Hepatocyte (in vitro differentiated cells): ENCODE measurements at places on chromosomes 13 and 19.

- no peak for DNase-seq
These were observed 22.8 kb downstream of the DCLK1 start for GRCh38 chr13:36108342-36108741.

- no peak for DNase-seq
These were observed 8.3 kb upstream of the ONECUT3 start for GRCh38 chr19:1744822-1745563.

GRCh38 chr13:98584668-98585397 lies 7.9 kb upstream of the STK24 start:
- no peak for DNase-seq

GRCh38 chr13:80010286-80010831 lies 330.6 kb downstream of the SPRY2 start:
- DNase-seq = no peak

- peak; percentile 44 for DNase-seq
These were observed 37.6 kb upstream of the C1QTNF9 start for GRCh38 chr13:24271601-24272451.

GRCh38 chr13:85243831-85244230 lies 555.4 kb downstream of the SLITRK6 start:
- no peak for DNase-seq

GRCh38 chr13:110409581-110409992 lies 102.5 kb downstream of the COL4A2 start:
- DNase-seq = no peak

DNA sequence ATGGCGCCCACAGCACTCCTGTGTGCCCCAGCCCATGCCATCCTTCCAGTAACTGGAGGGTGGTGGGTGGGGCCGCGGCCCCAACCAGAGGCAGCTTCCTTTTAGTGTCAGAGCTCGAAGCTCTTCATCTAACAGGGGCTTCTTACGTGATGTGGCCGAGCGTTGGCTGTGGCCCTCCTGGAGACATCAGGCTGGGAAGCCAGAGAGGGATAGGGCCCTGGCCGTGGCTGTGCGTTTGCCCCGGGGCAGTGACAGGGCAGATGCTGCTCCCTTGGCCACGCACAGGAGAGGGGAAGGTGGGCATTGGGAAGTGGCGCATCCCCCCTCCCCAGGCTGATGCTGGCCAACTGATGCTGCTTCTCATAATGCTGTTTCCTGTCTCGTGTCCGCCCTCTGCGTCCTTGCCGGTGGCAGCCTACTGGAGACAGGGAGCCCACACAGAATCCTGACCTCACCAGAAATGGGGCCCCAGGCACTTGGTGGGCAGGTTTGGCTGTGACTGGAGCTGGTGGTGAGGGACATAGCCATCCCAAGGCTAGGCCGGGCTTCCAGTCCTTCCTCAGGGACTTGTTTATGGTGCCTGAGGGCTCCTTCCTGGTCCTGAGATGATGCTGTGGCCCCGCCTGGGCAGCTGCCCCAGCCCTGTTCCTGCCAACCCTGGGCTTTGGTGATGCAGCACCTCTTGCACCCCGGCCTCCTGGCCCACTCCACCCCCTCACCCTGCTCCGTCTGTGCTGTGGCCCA lies 34.3 kb downstream of the ATP4B start:
- DNase-seq = no peak

DNA sequence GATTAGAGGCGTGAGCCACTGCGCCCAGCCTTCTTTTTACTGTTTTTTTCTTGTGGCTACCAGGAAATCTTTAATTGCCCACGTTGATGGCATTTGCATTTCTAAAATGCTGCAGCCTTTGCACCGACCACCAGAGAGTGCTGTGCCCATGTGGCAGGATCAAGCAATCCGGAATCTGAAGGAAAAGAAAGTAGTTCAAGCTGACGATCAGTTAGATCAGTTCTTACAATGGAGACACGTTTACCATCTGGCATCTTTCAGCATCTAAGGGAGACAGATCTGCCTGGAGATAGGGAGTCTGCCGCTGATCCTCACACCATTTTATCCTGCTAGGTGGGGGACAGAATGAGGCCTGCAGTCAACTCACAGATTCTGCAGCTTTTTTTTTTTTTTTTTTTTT lies 19.9 kb downstream of the TINCR start:
- peak; percentile 38 for DNase-seq

GRCh38 chr19:16336571-16336970 lies 11.9 kb downstream of the KLF2 start:
- DNase-seq = no peak

DNA sequence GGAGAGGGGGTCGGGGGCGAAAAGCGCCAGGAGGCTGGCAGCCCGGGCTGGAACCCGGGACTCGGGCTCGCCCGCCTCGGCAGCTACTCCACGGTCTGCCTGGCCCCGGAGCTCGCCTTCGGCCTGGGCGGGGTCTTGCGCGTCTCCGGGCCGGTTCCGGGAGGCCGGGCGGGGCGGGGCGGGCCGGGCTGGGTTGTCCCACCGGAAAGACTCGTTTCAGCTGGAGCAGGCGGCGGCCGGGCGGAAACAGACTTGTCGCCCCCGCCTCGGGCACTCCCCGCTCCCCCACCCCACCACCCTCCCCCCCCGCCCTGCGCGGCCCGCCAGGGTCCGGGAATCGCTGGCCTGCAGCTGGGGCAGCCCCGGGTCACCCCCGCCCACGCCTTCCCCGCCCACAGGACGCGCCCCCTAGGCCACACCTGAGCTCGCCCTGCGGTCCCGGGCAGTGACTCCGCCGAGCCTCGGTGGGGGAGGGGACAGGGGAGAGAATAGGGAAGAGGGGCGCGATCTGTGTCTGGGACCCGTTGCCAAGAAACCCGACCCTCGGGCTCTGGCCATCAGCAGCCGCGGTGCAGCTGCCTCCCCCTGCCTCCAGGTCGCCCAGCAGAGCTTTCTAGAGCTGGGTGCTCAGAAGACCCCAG lies 109.4 kb downstream of the KCTD15 start:
- peak; percentile 75 for DNase-seq

DNA sequence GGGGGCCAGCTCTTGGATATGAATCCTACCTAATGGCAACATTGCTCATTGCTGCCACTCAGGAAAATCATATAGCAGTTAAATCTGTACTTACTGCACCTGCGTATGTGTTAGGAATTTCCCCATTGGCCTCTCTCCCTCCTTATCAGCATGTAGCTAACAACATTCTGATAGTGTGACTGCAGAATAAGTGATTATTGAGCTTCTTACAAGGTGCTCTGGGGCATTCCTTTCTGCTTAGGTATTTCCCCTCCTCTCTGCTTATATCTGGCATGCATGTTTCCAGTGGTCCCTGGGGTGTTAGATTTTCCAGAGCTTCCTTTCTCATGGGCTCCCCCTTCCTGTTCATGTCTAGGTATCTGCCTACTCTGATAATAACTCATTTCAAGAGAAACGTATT lies 414.1 kb upstream of the SLITRK1 start:
- peak; percentile 42 for DNase-seq

DNA sequence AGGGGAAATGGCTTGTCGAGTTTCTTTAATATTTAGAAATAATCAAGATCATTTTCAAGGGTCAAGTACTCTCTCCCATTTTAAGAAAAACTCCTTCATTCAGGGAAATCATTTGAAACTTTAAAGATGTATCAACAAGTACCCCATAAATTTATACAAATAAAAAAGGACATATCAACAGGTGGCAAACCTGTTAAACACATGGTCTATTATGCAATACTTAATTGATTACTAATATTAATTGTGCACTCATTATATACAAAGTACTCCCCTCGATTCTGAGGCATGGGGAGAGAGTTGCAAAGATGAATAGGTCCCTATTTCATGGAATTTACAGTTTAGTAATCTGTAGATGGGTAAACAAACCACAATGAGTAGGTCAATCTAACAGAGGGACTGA lies 2.1 kb upstream of the LRCH1 start:
- no peak for DNase-seq

GRCh38 chr19:51473009-51473707 lies 5.2 kb upstream of the CEACAM18 start:
- peak; percentile 80 for DNase-seq

- no peak for DNase-seq
These were observed 69.7 kb downstream of the PIBF1 start for GRCh38 chr13:72851678-72852014.

- DNase-seq = peak; percentile 32
These were observed 12.0 kb downstream of the LPAR6 start for GRCh38 chr13:48400850-48401291.

DNA sequence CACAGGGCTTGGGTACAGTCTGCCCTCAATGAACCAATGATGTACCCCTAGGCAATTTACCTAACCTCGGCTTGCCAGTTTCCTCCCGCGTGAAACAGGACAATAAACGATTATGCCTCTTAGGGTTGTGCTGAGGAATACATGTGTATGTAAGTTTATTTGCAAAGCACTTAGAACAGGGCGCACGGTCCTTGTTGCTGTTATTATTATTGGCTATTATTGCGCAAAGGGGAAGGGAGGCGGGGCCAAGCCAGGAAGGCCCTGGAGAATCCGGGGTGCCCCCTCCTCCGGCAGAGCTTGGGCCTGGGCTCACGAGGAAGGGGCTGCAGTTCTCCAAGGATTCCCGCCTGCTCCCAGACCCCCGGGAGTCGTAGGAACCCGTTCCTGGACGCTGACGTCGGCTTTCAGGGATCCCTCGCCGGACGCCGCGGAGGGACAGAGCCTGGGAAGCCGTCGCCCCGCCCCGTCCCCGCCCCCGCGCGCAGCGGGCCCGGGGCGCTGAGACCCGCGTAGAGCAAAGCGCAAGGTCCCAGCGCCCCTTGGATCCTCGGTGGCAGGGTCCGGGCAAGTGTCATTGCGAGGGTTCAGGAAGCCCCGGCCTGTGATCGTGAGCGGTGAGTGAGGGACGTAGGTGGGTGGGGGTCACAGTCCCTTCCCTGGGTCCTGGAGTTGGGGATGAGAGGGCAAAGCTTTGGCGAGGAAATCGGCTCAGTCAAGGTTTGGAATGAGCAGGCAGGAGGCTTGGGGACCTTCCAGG lies at the start of gene TMEM91:
Gene TMEM91, plus strand, starts transcription at position 293 of the 757 bp plus-strand sequence. CDS start 1,777 bp downstream, outside the sequence.
- peak; percentile 52 for DNase-seq

GRCh38 chr13:48297131-48297786 lies 6.3 kb upstream of the RB1 start:
- DNase-seq = no peak

- no peak for DNase-seq
These were observed 18.7 kb upstream of the SIAH3 start for GRCh38 chr13:45870232-45870631.

DNA sequence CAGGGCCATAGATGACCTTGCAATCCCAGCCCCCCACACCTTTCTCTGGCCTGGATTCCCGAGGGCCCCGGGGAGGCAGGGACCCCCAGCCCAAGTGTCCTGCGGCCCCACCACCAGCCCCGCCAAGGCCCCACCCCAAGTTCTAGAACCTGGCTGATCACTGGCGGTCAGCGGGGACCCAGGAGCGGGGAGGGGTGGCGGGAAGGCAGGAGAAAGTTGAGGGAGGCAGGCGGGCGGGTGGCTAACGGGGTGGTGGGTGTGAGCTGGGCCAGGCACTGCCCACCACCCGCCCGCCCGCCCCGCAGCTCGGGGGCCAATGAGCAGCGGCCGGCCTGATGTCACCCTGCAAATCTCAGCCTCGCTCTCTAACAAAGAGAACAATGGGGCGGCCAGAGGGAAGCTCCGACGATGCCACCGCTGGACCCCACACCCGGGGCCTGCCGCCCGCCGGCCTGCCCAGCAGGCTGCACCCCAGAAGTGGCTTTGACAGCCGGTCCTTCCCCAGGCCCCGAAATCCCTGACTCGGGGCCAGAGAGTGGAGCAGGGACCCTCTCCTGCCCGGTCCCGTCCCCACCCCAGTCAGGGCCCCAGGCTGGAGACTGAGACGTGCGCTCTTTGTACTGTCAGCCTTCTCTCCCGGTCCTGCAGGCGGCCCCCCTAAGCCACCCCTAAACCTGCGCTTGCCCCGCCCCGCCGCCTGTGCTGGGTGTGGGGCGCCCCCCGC lies 1.6 kb downstream of the MEX3D start:
- peak; percentile 88 for DNase-seq

DNA sequence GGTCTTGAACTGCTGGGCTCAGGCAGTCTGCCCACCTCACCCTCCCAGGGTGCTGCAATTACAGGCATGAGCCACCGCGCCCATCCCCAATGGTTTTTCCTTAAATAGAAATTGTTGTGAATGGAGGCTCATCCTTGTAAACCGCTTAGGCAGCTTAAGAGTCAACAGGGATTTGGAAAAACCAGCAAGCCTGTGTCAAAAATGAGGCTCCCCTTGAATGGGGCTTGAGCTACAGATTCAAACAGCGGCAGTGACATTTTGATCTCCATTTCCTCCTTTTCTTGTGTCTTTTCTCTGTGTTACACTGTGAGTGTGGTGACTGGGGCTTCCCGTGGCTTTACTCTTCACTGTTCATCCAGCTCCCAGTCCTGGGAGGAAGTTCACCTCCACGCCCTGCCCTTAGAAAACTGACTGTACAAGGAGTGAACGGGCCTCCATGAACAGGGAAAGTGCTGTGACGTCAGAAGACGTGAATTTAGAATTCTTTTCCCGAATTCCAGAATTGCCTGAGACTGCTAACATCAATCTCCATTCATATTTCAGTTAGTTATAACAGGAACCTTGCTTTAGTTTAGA lies 15.3 kb upstream of the RAB8A start:
- DNase-seq = no peak

DNA sequence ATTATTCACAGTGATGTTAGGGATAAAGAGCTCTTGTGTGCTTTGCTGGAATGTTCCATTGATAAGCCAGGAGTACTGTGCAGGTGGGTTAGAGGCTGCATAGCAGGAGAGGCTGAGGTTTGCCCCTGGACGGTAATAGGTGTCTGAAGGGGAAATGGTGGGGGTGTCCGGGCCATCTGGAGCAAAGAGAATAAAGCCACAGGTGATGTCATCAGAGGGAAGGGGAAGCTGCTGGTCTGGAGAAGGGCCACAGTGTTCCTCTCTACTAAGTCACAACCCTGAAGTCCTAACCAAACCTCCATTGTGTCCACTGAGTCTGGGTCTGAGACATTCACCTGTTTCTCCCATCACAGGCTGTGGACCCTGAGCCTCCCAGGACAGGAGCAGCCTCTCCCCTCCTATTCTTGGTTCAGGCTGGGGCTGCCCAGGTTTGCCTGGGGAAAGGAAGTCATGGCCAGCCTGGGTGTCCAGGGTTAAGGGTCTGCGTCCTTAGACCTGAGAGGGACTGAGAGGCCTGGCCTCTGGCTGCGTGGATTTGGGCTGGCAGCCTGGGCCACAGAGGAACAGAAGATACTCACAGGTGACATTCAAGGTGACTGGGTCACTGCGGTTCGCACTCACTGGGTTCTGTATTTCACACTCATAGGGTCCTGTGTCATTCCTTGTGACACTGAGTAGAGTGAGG lies 6.8 kb downstream of the CEACAM1 start:
- DNase-seq = no peak
